ENCODE measurements at places on chromosomes 7 and 10. TPM values are rescaled to one million over a fixed set of nuclear protein-coding genes. Genes with fewer than 3 reads are reported as not detected.

VPS41 gene
- total RNA-seq = 75.5 TPM

LRRN3 gene
- total RNA-seq = not detected

ARHGEF35 gene
- total RNA-seq = 12.6 TPM

GBX1 gene
- total RNA-seq = not detected

EIF3A gene
- 48.4 TPM for total RNA-seq

C7orf57 gene
- total RNA-seq = not detected

DNA sequence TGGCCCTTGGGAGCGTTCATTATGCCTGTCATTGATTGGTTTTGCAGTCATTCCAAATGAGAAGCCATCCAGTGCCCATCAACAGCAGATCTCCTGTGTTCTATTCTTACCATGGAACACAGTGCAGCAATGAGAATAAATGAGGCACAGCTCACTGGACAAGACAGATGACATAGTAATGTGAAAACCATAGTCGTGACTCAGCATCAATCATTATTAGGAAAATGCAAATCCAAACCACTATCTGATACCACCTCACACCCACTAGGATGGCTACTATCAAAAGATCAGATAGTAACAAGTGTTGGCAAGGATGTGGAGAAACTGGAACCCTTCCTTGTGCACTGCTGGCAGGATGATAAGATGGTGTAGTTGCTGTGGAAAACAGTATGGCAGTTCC lies 144.7 kb downstream of the ARHGAP22 start:
- DNase-seq = no peak
- peaks cover 15% of the 10 kb centered on the region for H3K4me1 ChIP-seq
- H3K4me3 ChIP-seq = no peak overlapping the region
- no peaks in the 10 kb centered on the region for H3K36me3 ChIP-seq
- H3K27ac ChIP-seq = no peak overlapping the region
- H3K27me3 ChIP-seq = no peaks in the 10 kb centered on the region

DNA sequence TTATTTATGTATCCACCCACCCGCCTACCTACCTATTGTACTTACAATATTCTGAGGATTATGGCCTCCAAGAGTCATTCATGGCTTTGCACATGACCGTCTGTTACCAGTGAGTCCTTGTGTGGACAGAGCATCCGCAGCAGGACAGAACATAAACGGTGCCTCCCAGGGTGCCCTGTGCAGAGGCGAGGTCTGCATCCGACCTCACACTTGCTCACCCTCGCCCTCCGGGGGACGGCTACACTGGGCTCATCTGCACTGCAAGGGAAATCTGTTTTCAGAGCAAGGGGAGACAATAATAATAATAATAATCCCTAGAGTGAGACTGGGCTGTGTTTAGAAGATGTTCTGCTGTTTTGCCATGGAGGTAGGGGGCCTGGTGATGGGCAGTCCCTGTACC lies 29.8 kb downstream of the PFKP start:
- DNase-seq = no peak
- H3K27ac ChIP-seq = no peak overlapping the region
- no peaks in the 10 kb centered on the region for H3K27me3 ChIP-seq
- H3K4me3 ChIP-seq = no peak overlapping the region

- peak overlapping the region; percentile 62 for H3K27ac ChIP-seq
- peaks cover 53% of the 10 kb centered on the region for H3K36me3 ChIP-seq
- no peak overlapping the region for H3K4me3 ChIP-seq
- H3K27me3 ChIP-seq = no peaks in the 10 kb centered on the region
These were observed 31.6 kb downstream of the TMEM120A start for GRCh38 chr7:75962607-75963380.

DNA sequence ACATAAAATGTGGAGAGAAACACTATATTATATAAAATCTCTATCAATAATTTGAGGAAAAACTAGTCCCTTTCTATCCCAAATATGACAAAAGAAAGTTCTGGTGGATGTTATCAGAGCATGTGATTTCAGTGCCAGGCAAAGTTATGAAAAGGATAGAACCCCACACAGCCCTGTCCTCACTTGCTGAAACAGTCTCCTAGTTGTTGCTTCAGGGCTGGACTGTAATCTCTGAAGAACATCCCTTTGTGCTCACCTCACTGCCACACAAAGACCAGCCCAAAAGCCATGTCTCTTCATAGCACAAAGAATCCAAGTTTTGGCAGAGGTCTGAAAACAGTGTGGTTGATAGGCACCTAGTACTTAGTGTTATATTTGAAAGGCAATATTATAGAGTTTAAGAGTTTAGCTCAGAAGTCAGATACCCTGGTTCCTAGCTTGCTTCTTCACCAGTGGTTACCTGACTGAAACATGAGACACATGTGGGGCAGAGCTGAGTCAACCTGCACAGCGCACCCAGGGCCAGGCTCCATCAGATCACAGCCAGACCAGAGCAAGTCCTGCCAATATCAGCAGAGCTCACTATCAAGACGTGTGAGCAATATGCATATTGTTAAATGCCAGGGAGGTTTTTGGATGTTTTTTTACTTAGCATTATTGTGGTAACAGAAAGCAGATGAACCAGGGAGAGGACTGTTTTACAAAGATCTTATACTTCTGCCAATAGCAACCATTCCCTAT lies 25.0 kb downstream of the CYP3A7 start:
- H3K4me1 ChIP-seq = no peaks in the 10 kb centered on the region
- H3K27ac ChIP-seq = no peak overlapping the region
- no peak overlapping the region for H3K4me3 ChIP-seq
- no peaks in the 10 kb centered on the region for H3K36me3 ChIP-seq

DNA sequence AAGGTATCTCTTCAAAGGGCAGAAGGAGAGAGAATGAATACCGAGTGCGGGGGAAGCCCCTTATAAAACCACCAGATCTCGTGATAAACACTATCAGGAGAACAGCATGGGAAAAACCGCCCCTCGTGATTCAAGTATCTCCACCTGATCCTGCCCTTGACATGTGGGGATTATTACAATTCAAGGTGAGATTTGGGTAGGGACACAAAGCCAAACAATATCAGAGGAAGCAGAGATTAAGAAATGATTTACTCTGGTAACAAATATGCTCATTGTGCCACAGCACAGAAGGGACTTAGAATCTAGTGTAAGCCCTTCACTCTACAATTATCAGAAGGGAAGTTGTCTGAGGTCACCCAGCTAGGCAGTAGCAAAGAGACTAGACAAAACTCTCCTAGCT lies 40.1 kb upstream of the ZNRF2 start:
- H3K27ac ChIP-seq = no peak overlapping the region
- H3K4me3 ChIP-seq = no peak overlapping the region
- H3K36me3 ChIP-seq = no peaks in the 10 kb centered on the region
- no peak for DNase-seq

DNA sequence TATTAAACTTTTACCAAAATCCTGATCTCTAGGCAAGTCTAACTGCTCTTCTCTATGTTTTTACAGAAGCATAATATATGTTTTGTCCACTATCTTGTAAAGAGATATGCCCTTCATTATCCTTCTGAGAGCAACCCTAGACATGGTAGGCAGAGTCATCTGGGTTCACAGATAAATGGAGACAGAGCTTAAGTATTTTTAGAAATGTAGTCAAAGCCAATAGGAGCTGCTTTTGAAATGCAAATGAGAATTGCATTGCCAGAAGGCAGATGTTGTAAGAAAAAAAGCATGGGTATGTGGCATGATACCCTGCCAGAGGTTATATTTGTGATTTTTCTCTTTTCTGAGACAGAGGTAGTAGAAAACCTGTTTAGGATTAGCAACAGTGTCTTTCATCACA lies 964.8 kb downstream of the SORCS3 start:
- no peak for DNase-seq
- H3K27me3 ChIP-seq = no peaks in the 10 kb centered on the region
- no peak overlapping the region for H3K4me3 ChIP-seq
- no peaks in the 10 kb centered on the region for H3K4me1 ChIP-seq

DNA sequence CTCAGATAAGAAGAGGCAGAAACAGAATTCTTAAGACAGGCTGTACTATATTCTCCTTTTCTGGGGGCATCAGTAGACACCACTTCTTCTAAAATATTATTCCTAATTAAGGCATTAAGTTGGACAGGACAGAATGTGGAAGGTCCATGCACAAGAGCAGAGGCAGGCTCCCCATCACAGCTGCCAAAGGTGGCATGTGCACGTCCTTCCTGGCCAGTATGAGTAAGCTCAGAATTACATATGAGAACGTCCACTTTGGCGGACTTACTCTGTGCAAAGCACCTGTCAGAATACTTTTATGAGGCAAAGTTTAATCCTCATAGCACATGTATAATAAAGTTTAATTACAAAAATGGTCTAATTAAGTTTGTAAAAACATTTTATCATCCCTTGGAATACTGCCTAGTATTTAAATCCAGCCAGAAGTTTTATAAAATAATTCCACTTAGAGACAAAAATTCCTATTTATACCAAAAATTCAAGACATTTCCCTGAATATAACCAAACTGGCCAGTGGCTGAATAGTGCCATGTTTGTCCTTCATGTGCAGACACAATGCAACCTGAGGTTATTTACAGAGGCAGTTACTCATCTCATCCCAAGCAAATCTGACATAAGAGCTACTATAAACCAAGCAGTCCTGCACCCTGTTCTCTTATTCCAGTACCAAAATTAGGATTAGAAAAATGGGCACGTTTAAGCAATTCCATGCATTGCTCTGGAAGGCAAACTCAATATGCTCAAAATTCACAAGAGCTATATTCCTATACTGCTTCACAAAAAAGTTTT lies 65.5 kb downstream of the CACUL1 start:
- no peaks in the 10 kb centered on the region for H3K4me1 ChIP-seq
- H3K36me3 ChIP-seq = peaks cover 62% of the 10 kb centered on the region
- no peak for DNase-seq

DNA sequence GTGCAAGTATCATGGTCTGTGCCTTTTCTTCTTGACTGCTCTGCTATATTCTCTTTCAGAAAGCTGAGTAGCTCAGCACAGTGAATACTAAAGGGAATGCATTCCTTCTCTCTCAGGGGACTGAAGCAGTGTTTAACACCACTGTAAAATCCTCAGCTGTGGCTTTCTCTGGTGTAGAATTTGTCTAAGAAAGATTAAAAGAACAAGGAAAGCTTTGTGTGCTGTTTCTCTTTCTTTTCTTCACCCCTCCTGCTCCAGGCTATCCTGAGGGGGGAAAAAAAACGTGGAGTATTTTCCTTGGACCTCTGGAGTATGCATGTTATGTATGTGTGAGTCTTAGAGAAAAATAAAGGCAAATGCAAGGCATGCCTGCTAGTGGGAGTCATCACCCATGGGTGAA lies 383.9 kb downstream of the AUTS2 start:
- H3K27me3 ChIP-seq = no peaks in the 10 kb centered on the region
- H3K4me3 ChIP-seq = no peak overlapping the region
- no peaks in the 10 kb centered on the region for H3K4me1 ChIP-seq

DNA sequence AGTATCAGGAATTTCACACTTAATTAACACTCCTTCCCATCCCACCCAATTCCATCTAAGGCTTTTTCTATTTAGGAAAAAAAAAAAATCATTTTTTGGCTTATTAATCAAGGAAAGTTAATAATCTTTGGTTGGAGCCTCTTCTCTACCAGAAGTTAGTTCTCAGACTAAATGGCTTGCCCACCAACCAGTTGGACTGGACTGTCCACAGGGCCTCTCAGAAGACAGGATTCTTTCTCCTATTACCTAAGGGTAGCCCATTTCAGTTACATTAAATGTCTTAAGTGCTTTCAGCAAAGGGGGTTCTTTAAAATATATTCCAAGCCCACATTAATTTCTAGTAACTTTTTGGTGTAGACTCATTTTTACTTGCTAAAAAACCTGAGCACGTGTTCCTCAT lies 35.2 kb downstream of the GLUD1 start:
- H3K4me1 ChIP-seq = peaks cover 10% of the 10 kb centered on the region
- DNase-seq = no peak
- peaks cover 55% of the 10 kb centered on the region for H3K36me3 ChIP-seq
- H3K27me3 ChIP-seq = no peaks in the 10 kb centered on the region

DNA sequence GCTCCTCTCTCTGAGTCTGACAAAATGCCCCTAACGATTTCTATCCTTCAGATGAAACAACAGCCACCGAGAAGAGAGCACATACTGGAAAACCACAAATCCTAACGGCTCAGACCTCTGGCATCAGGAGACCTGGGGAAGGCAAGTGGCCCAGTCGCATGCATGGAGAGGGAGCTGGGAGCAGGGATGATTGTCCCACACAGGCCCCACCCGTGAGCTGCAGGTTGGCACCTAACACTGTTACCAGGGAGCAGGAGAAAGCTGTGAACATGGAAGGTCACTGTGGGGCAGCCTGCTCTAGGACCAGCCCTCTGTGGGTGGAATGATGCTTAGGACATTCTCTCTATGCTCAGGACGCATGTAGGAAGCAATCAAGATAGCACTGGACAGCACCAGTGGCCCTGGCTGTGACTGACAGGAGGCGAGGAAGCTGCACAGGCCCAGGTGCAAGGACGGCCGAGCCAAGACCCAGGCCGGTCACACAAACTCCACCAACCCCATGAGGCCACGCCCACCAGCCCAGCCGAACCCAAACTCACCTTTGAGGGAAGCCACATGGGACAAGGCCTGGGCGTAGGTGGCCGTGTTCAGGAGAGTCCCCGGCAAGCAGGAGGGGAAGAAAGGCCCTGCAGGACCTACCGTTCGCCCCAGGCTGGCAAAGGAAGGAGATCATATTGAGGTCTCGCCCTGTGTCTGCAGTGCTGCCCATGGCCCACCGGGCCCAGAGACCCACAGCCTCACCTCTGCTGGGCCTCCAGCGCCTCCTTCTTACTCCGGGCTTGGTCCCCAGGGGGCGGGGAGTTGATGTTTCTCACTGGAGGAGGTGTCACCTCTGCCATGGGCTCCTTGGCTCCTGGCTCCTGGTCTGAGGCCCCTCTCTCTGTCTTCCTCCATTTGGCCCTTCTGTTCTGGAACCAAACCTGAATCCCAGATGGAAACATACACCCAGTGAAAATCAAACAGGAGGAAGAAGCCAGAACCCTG lies 9.7 kb downstream of the DRGX start:
- H3K4me3 ChIP-seq = no peak overlapping the region
- no peak for DNase-seq
- no peak overlapping the region for H3K27ac ChIP-seq
- peaks cover 85% of the 10 kb centered on the region for H3K27me3 ChIP-seq
- H3K4me1 ChIP-seq = no peaks in the 10 kb centered on the region
- H3K36me3 ChIP-seq = no peaks in the 10 kb centered on the region

GRCh38 chr7:142413280-142414000 lies 155.6 kb upstream of the PRSS58 start:
- no peaks in the 10 kb centered on the region for H3K4me1 ChIP-seq
- H3K4me3 ChIP-seq = no peak overlapping the region
- no peak overlapping the region for H3K27ac ChIP-seq
- DNase-seq = no peak
- H3K36me3 ChIP-seq = no peaks in the 10 kb centered on the region

DNA sequence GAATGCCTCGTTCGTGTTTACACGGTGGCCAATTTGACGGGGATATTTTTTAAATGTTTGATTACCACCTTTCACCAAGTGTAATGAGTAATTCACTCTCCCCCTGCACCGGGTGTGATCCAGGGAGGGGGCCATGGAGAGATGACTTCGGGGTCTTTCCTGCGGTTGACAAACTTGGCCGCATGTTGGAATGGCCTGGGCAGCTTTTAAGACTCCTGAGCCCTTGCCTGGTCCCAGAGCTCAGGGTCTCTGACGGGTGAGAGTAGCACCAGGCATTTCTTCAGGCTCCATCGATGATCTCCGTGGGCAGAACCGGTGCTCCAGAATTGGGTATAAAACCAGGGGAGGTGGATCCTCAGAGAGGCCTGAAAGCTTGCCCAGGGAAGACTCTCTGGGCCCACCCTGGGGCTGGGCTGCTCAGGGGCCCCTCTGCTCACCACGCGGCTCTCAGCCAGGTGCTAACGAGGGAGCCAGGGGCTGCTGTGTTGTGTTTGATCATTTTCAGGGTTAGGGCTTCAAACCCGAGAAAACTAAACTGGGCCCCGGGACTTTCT lies 882 bp downstream of the ZNF282 start:
- DNase-seq = no peak
- peak overlapping the region; percentile 68 for H3K4me3 ChIP-seq
- H3K27me3 ChIP-seq = no peaks in the 10 kb centered on the region
- peaks cover 30% of the 10 kb centered on the region for H3K36me3 ChIP-seq
- peaks cover 34% of the 10 kb centered on the region for H3K4me1 ChIP-seq
- peak overlapping the region; percentile 95 for H3K27ac ChIP-seq
